Epithelial cell of umbilical artery (primary cell): ENCODE measurements at places on chromosomes 6 and 20. TPM values are rescaled to one million over a fixed set of nuclear protein-coding genes. Genes with fewer than 3 reads are reported as not detected.

Gene SALL4
- 0.32 and 0.46 TPM in 2 replicates for total RNA-seq

Gene ANKEF1
- total RNA-seq, result 1.2 and 1.6 TPM in 2 replicates

Gene ETV7
- total RNA-seq, result under 0.01 and 1.4 TPM in 2 replicates

Gene CST4
- not detected in 2 replicates for total RNA-seq

Gene NOX3
- not detected in 2 replicates for total RNA-seq

Gene AKAP12
- 102 and 340 TPM in 2 replicates for total RNA-seq

Gene MUC22
- total RNA-seq, result not detected in 2 replicates
